Stimulated activated CD4-positive, alpha-beta T cell treated with anti-CD3 and anti-CD28 coated beads, Interleukin-1b, Interleukin-23, amount 100 ng/mL, for 4 hours (primary cell): ENCODE measurements at places on chromosomes 5 and 9.

GRCh38 chr9:136201609-136202453 lies 3.1 kb downstream of the LHX3 start:
- no peak for DNase-seq

DNA sequence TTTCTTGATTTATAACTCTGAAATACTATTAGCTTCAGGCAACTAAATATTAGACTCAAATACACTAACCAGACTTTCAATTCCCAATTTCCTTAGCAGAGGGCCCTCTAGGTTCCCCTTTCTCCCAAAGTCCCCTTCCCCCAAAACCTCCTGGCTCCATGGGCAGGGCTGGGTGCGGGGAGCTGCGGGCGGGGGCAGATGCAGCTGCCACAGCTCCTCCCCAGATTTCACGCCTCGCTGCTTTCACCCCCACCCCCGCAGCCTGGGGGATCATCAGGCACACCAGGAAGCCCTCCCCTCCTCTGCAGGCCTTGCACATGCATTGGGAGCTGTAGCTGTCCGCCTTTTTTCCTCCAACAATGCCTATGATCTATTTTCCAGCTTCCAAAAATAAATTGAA lies 82.8 kb upstream of the SPATA31C2 start:
- DNase-seq: no peak

DNA sequence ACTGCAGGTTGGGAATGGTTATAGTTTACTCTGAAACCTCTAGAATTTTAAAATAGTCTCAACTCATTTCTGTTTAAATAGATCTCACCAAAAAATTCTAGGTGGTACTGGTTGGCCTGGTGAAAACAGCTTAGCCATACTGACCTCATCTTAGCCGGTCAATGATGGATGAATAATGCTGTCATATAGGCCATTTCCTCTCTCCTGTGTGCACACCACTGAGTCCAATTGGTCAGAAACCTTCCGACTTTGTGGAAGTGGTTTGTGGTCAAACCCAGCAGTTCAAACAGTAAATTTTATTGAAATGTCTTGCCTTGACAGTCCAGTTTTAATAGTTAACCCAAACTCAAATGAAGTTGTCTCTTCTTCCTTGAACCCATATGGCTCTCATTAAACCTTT lies 98.6 kb downstream of the GIN1 start:
- no peak for DNase-seq

- DNase-seq: no peak
These were observed 202.6 kb downstream of the TLE4 start for GRCh38 chr9:79774356-79774755.

GRCh38 chr9:138023394-138024124 lies 146.0 kb downstream of the CACNA1B start:
- no peak for DNase-seq

- DNase-seq: no peak
These were observed 50.6 kb downstream of the ALDH1A1 start for GRCh38 chr9:72902268-72902667.

DNA sequence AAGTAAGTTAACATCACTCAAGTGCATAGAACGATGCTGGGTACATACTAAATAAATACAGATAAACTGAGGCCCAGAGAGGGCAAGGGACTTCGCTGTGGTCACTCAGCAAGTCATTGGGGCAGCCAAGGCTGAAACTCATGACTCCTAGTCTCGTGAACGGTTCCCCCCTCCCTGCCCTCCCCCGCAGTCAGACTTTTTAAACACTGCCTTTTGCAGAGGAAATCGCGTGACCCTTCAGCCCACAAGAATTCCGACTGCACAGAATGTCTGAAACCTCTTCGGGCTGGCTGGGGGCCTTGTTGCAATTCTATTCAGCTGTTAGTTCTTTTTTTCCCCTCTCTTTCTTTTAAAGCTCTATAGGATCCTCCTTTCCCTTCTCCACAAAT lies 28.1 kb downstream of the NEK6 start:
- DNase-seq: no peak

DNA sequence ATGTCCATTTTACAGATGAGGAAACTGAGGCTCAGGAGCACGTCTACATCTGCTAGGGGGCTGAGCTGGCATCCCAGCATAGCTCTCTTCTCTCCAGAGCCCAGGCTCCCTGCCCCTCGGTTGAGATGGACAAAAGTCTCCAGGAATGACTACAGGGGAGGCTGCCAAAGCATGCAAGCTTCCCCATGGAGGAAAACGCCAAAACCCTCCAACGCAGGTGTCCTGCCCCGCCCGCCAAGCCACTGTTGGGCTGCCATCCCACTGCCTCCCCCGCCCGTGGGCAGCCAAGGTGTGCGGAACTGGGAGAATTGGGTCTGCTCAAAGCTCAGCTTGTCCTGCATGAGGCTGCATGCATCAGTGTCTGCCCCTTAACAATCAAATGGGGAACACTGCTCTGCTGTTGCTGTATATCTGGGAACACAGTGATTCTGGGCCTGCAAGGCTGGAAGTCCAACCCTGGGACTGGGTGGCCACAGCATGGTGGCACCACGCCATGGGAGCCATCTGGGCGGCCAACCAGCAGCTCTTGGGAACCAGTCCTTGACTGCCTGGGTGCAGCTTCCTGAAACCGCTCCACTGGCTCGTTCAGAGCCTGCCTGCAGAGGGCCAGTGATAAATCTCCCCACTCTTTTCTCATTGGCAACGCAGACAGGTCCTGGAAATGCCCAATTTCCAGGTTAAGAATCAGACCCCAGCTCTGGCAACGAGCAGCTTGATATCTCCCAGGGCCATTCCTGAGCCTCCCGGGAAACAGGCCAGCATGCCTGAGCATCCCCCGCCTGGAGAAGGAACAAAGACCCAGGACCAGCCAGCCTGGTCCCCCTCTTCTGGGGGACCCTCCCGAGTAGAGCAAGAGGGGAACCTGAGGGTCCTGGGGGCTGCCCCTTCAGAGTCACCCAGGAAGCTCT lies 3.5 kb downstream of the RALGDS start:
- DNase-seq: no peak

DNA sequence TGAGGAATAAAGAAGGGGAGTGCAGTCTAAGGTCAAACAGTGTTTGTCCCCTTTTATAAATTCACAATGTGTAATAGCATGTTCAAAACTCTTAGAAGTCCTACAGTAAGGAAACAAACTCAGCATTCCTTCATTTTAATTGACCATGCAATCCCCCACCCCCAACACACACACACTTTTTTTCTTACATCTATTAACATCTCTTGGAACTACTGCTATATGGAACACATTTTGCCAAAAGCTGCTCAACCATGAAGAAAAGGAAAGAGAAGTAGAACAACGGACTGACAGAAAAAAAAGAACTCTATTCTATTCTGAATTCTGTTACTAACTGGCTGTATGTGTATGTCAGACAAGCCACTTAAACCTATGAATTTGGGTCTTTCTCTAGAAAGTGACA lies 2.8 kb upstream of the CTNNAL1 start:
- DNase-seq: no peak

GRCh38 chr9:123465304-123465703 lies 109.3 kb downstream of the CRB2 start:
- no peak for DNase-seq

DNA sequence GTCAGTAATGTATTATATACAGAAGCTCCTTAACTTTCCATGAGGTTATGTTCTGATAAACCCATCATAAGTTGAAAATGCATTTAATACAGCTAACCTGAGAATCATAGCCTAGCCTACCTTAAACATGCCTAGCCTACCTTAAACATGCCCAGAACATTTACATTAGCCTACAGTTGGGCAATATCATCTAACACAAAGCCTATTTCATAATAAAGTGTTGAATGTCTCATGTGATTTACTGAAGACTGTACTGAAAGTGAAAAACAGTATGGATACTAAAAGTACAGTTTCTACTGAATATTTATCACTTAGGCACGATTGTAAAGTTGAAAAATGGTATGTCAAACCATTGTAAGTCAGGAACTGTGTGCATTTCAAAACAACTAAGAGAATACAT lies 1.6 kb downstream of the GM2A start:
- no peak for DNase-seq

GRCh38 chr5:54098267-54098666 lies 212.1 kb downstream of the ARL15 start:
- DNase-seq: no peak

DNA sequence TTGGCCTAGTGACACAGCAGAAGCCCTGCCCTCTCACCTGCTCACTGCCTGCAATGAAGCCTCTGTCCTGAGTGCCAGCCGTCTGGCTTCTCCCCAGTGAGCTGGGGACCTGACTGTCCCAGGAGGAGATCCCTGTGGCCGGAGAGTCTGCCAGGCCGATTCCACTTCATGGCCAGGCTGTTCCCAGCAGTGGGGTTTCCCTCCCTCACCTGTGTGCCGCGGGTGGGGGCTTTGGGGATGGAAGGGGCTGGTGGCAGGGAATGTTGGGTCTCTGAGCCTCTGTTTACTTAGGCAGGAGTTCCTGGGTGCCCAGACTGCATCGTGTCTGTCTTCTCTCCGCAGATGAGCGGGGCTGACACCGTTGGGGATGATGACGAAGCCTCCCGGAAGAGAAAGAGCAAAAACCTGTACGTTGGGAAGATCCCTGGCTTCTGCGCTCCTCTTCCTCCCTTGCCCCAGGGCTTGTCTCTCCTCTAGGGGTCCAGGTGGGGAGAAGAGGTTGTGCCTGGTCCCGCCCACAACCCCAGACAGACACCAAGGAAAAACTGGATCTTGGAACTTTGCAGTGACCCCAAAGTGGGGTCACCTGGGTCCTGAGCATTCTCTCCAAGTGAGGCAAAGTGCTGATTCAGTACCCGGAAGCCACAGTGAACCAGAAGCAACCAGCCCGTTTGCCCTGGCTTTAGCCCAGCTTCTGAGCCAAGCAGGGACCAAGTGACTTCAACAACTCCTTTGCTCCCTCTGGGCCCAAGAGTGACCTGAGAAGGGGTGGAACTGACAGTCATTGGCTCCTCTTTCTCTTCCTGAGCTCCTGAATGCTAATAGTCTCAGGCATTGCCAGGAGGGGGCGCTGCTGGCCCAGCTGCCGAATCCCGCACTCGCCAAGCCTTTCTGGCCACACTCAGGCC lies 127.7 kb downstream of the RGS3 start:
- no peak for DNase-seq

DNA sequence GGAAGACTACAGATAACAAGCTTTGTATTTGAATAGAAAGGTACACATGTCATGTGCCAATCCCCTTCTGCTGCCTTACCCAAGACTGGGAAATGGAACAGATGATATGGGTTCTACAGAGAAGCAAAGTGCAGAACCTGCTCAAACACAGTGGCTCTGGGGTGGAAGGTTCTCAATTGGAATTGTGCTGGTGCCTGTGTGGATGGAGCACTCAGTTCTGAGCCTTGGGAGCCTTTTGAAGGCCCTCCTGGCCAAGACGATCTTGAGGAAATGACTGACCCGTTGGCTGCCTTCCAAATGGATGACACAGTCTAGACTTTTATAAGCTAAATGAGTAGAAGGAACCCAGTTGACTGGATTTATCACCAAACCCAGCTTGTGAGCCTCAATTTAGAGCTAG lies 4.2 kb upstream of the PRSS3 start:
- no peak for DNase-seq

DNA sequence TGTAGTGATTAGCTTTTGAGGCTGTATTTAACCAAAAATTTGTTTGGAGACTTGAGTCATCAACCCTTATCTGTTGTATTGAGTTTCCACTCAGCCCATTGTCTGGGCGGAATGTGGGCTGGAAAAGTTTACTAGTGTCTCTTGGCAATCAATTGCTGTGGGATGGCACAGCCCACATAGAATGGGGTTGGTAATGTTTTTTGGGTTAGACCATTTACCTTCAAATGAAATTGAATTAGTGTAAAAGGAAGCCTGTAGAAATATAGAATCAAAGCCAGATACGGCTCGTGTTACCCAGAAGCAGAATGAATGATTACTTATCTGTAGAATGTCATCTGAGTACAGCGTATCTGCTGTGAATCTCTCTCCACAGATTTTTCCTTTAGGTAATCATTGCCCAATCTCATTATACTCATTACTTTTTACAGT lies 142.9 kb downstream of the AOPEP start:
- DNase-seq: no peak

- no peak for DNase-seq
These were observed 69.0 kb downstream of the ADAMTSL1 start for GRCh38 chr9:18542837-18543405.

- DNase-seq: no peak
These were observed 33.5 kb downstream of the AUH start for GRCh38 chr9:91328186-91328585.

GRCh38 chr9:81776390-81776789 lies 87.0 kb upstream of the TLE1 start:
- no peak for DNase-seq

- no peak for DNase-seq
These were observed 138.1 kb downstream of the RGS3 start for GRCh38 chr9:113601656-113602055.

- DNase-seq: no peak
These were observed 74.6 kb downstream of the ACTL7B start for GRCh38 chr9:108780942-108781734.

GRCh38 chr9:7369384-7369821 lies 430.2 kb downstream of the DMAC1 start:
- DNase-seq: no peak

- DNase-seq: no peak
These were observed 3.7 kb downstream of the IPPK start for GRCh38 chr9:92666236-92666635.

- no peak for DNase-seq
These were observed 70.5 kb downstream of the ERMP1 start for GRCh38 chr9:5762421-5762820.

- DNase-seq: no peak
These were observed 284.4 kb downstream of the DNAH5 start for GRCh38 chr5:13660072-13660471.

DNA sequence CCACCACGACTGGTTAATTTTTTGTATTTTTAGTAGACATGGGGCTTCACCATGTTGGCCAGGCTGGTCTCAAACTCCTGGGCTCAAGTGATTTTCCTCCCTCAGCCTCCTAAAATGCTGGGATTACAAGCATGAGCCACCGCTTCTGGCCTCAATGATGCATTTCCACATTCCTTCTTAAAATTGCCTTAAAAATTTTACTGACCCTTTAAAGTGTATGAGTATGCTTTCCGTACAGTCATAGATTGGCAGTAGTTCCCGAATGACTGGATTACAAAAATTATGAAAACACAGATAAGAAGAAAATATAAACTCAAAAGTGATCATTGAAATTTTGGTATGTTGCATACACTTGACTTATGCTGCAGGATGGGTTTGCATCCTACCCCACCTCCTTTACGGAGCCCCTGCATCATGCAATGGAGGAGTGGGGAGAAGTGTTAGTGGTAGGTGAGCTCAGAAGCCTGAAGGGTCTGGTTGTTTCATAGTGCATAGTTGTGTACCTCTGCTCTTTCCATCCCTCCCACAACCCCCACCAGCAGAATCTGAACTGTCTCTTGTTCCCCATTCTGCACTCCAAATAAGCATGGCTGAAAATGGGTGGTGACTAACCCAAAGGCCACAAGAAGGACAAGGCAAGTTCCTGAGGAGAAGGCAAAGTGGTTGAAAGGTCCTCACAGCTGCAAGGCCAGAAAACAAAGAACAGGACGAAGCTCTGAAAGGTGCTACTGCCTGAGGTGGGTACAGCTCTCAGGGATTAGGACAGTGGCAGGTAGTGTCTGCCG lies 26.8 kb downstream of the ANKRD55 start:
- DNase-seq: no peak

GRCh38 chr5:20023686-20024180 lies 35.7 kb upstream of the CDH18 start:
- no peak for DNase-seq
